ENCODE measurements at places on chromosomes 13 and 19.

DNA sequence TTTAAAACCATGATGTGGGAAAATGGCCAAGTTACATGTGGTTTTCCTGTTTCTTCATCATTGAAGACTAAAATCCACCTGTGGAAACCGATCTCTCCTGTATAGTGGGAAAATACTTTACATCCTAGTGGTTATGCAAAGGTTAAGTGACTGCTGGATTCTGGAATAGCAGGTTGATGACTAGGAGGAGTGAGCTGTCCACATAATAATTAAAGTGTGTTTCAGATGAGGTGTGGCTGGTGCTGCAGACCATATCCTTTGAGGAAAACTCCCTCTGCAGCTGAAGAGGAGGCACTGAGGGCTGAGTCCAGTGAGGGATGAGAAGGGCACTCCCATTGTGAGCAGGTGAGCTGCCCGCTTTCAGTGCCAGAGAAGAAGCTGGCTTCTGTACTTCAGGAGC, 43.2 kb downstream of the DCLK1 start:
- DNase-seq: no peak

- DNase-seq: no peak
Measured at GRCh38 chr13:25946321-25946720, 105.5 kb downstream of the SHISA2 start.

DNA sequence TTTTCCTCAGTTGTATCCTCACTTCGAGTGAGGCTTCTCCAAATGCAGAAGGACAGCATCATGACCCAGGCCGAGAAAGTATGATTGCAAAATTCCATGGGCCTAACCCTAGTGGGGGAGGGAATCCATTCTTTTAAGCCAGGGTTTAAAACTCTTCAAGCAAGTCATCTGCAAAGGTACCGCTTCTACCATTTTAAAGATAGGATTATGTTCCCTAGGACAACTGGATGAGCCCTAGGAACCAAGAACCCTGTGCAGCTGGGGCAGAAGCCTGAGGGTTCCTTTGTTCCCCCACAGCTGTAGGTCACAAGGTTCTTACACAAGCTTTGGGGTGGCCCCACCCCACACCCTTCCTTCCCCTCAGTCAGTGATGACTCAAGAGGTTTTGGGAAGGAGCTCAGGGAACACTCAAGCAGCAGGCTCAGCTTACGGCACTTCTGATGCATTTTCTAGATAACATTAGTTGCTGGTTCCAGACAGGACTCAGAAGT, 13.5 kb downstream of the ARL11 start:
- DNase-seq: no peak

DNA sequence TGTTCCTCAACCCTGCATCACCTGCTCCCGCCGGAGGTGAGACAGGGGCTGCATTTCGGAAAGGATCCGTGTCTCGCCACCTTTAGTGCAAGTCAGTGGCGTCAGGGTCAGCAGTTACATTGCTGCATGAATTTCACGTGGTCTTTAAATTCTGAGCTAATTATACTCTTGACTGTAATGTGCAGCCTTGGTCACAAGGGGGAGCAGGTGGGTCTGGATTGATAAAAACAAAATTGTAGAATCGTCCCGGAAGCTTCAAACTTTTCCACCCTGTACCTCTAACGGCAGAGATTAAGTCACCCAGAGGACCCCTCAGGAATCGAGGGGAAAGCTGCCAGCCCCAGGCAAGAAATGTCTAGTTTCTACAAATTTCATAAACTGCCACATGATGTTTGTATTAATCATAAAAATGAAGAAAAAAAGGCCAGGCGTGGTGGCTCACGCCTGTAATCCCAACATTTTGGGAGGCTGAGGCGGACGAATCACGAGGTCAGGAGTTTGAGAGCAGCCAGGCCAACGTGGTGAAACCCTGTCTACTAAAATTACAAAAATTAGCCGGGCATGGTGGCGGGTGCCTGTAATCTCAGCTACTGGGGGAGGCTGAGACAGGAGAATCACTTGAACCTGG, 20.2 kb downstream of the BBC3 start:
- peak; percentile 56 for DNase-seq

DNA sequence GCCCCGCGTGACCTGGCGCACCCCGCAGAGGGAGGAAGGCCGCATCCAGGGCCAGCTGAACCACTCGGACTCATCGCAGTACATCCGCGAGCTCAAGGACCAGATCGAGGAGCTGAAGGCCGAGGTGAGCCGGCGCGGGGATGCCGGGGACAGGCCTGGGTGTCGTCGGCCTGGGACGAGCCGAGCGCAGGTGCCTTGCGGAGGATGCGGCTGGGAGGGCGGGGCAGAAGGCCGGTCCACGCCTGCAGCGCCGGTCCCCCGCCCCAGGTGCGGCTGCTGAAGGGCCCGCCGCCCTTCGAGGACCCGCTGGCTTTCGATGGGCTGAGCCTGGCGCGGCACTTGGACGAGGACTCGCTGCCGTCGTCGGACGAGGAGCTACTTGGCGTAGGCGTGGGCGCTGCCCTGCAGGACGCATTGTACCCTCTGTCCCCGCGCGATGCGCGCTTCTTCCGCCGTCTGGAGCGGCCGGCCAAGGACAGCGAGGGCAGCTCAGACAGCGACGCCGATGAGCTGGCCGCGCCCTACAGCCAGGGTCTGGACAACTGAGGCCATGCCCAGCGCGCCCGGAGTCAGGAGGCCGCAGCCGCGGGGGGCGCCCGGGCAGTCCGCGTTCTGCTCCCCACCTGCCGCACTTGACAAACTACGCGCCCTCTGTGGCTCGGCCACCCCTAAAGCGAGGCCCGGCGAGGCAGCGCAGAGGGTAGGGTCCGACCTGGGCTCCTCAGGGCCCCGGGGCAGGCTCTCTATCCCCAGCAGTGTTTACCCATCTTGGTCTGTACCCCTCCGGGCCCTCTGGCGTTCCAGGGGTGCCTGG, 10.8 kb downstream of the PRR36 start:
- no peak for DNase-seq

DNA sequence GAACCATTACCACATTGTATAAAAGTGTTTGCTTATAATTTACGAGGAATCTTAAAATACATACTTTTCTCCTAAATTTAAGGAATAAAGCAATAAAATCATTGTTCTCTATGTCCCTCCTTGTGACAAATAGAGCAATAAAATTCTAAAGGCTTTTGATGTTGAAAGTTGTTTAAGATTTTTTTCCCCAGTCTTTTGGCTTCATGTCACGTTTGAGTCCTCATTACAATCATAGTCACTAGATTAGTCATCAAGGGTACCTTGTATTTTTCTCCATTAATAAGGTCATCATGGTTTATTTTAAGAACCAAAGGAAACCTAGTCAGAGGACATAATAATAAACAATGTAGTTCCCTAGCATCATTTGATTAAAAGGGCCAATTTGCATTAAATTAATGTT, 3.2 kb downstream of the WBP4 start:
- DNase-seq: no peak

- DNase-seq: no peak
Measured at GRCh38 chr13:33318037-33318436, 32.5 kb upstream of the STARD13 start.

DNA sequence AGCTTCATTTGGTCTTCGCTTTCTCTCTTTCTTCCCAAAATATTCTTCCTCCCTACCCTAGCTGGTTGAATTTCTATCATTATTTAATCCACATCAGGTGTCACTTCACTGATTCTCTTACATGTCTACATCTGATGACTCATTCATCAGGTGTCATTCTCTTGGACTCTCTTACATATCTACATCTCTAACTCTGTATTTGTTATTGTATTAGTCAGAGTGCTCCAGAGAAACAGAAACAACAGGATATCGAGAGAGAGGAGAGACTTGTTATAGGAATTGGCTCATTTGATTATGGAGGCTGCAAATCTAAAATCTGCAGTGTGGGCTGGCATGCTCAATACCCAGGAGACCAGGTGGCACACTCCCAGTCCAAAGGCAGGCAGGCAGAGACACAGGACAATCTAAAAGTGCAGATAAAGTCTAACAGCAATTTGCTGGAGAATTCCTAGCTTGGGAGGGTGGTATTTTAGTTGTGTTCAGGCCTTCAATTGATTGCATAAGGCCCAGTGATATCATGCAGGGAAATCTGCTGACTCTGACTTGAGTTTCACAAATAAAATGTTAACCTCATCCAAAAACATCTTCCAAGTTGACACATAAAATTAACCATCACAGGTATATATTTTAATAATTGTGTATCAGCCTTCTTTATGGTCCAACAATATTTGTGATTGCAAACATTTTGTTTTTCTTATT, 541.4 kb upstream of the SLITRK5 start:
- DNase-seq: no peak

GRCh38 chr13:55000844-55001243, 1972.2 kb downstream of the OLFM4 start:
- DNase-seq: no peak

- no peak for DNase-seq
Measured at GRCh38 chr13:32039056-32039455, 7.5 kb downstream of the FRY start.

GRCh38 chr13:98273067-98273823, 96.2 kb upstream of the RNF113B start:
- DNase-seq: no peak

Measured in activated CD4-positive, CD25-positive, alpha-beta regulatory T cell (primary cell).